Activated naive CD8-positive, alpha-beta T cell treated with anti-CD3 and anti-CD28 coated beads, Interleukin-2, amount 10 ng/mL, durations not matched to agents 7 days and 5 days (primary cell): ENCODE measurements at places on chromosomes 6 and 20. TPM values are rescaled to one million over a fixed set of nuclear protein-coding genes. Genes with fewer than 3 reads are reported as not detected.

- H3K4me1 ChIP-seq = no peaks in the 10 kb centered on the region
- H3K27me3 ChIP-seq = no peaks in the 10 kb centered on the region
- no peak for DNase-seq
- no peak overlapping the region for H3K4me3 ChIP-seq
These were observed 132.6 kb downstream of the TRMT11 start for GRCh38 chr6:126118936-126119335.

Gene RIMS4
- not detected for total RNA-seq

DNA sequence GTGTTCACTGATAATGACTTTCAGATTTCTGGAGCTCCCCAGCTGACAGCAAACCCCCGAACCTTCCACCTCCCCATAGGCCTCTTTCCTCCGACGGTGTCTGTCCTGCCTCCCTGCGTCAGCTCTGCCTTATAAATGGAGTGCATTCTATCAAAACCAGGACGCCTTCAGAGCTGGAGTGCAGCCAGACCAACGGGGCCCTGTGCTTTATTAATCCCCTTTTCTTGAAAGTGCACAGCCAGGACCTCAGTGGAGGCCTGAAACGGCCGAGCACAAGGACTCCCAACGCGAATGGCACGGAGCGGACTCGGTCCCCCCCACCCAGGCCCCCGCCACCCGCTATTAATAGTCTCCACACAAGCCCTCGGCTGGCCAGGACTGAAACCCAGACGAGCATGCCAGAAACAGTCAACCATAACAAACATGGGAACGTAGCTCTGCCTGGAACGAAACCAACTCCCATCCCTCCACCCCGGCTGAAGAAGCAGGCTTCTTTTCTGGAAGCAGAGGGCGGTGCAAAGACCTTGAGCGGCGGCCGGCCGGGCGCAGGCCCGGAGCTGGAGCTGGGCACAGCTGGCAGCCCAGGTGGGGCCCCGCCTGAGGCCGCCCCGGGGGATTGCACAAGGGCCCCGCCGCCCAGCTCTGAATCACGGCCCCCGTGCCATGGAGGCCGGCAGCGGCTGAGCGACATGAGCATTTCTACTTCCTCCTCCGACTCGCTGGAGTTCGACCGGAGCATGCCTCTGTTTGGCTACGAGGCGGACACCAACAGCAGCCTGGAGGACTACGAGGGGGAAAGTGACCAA is 42.3 kb upstream of the NAA20 start:
- H3K27me3 ChIP-seq = peaks cover 5% of the 10 kb centered on the region
- peaks cover 2% of the 10 kb centered on the region for H3K4me1 ChIP-seq
- DNase-seq = no peak
- no peak overlapping the region for H3K27ac ChIP-seq

GRCh38 chr6:8149350-8149749 is 47.0 kb upstream of the EEF1E1 start:
- no peak overlapping the region for H3K4me3 ChIP-seq
- H3K36me3 ChIP-seq = no peaks in the 10 kb centered on the region
- no peak overlapping the region for H3K27ac ChIP-seq
- DNase-seq = no peak
- H3K27me3 ChIP-seq = no peaks in the 10 kb centered on the region
- no peaks in the 10 kb centered on the region for H3K4me1 ChIP-seq

DNA sequence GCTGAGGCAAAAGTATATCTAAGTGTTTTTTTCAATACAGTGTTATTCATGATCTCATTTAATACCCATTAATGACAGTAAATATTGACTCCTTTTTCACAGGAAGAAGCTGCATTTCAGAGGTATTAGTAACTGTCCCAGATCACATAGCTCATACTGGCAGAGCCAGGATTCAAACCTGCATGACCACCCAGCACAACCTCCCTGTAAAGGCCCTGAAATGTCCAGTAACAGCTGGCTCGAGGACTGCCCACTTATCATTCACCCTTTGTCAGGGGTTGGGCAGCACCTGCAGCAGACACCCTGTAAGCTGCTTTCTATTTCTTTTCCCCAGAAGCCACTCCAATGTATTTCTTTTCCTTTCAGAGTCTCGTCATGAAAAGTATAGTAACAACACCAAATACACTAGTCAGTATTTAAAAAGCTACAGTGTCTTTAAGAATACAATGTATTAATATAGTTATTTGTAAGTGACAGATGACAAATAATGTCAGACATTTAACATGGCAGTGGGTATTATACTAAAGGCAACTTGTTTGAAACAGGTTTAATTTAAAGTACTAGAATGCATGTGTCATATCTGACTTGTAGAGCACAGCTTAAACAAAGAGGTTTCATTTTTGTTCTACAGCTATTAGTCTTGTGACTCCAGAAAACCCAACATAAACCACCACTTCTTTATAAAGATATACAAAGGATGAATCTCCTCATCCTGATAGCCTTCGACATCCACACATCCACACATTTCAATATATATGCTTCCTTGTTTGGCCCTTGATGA is 841.6 kb upstream of the GJE1 start:
- no peak overlapping the region for H3K27ac ChIP-seq
- no peaks in the 10 kb centered on the region for H3K4me1 ChIP-seq
- no peak for DNase-seq
- no peak overlapping the region for H3K4me3 ChIP-seq

- DNase-seq = no peak
- H3K4me3 ChIP-seq = no peak overlapping the region
- H3K27me3 ChIP-seq = no peaks in the 10 kb centered on the region
- H3K27ac ChIP-seq = no peak overlapping the region
- H3K4me1 ChIP-seq = peaks cover 4% of the 10 kb centered on the region
These were observed 9.0 kb downstream of the GMEB2 start for GRCh38 chr20:63617876-63618265.

Gene DST
- total RNA-seq = 0.54 TPM

DNA sequence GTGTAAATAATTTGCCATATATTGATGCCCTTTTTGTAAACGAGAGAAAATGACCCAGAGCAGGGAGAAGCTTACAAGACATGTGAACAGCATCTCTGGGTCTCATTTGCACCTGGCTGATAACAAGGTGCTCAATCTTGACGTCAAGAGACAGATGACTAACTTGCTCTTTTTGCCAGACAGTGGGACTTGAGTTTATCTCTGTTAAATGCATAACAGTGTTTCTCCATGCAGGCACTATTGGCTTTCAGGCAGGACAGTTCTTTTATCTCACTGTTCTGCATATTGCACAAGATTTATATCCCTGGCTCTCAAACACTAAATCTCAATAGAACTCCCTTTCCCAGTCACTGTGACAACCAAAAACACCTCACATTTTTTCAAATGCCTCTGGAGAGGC is 56.4 kb downstream of the RFX6 start:
- DNase-seq = no peak
- H3K36me3 ChIP-seq = no peaks in the 10 kb centered on the region
- H3K27me3 ChIP-seq = no peaks in the 10 kb centered on the region
- H3K4me3 ChIP-seq = no peak overlapping the region
- no peaks in the 10 kb centered on the region for H3K4me1 ChIP-seq

DNA sequence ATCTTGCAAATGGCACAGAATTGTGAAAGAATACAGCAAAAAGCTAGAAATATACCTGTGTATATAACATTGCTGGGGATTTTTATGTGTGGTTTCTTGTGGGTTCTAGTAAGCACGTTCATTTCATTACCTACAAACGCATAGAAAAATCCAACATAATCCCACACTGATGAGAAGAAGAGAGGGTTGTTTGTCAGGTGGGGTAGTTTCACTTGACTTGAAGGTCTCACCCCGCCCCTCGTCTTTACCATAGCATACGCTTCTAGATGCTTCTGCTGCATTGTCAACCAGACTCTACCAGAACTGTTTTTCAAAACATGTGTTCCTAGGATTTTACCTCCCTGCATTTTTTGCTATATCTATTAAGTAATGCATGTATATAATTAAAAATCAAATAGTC is 284.1 kb upstream of the TAB2 start:
- H3K4me1 ChIP-seq = peaks cover 52% of the 10 kb centered on the region
- H3K27ac ChIP-seq = peak overlapping the region; percentile 34
- peaks cover 2% of the 10 kb centered on the region for H3K27me3 ChIP-seq
- H3K4me3 ChIP-seq = no peak overlapping the region
- no peak for DNase-seq
- H3K36me3 ChIP-seq = peaks cover 3% of the 10 kb centered on the region

DNA sequence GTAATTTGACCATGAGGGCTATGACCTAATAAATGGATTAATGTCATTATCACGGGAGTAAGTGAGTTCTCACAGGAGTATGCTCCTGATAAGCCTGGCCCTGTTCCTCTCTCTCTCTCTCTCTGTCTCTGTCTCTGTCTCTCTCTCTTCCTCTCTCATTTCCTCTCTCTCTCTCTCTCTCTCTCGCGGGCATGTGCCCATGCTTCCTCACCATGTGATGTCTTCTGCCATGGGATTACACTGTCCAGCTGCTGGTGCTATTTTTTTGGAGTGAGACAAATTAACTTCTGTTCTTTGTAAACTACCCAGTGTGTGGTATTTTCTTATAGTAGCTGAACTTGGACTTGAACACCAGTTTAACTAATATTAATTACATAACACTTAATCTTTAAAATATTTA is 374.3 kb upstream of the GJE1 start:
- H3K4me3 ChIP-seq = no peak overlapping the region
- no peaks in the 10 kb centered on the region for H3K4me1 ChIP-seq
- DNase-seq = no peak
- no peak overlapping the region for H3K27ac ChIP-seq
- H3K36me3 ChIP-seq = peaks cover 2% of the 10 kb centered on the region
- H3K27me3 ChIP-seq = no peaks in the 10 kb centered on the region

DNA sequence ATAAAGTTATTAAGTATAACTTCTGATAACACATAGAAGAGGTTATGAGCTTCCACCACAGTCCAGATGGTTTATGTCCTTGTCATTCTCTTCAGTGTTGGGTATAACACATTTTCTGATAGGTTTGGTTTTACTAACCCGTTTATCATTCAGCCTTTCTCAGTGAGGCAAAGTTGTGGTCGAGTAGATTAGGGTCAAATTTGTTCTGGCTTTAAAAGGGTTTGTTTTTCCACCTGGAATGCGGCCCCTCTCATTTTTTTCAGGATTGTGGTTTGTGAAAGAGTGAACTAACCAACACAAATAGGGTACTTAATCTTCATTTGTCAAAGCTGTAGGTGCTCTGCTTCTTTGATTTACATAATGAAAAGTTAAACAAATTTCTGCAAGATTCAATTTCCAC is 204.2 kb upstream of the ASCC3 start:
- no peak for DNase-seq
- H3K27me3 ChIP-seq = peaks cover 3% of the 10 kb centered on the region
- no peak overlapping the region for H3K4me3 ChIP-seq
- no peaks in the 10 kb centered on the region for H3K4me1 ChIP-seq
- no peaks in the 10 kb centered on the region for H3K36me3 ChIP-seq

GRCh38 chr6:259316-259715 is 33.0 kb upstream of the DUSP22 start:
- H3K4me1 ChIP-seq = peaks cover 34% of the 10 kb centered on the region
- DNase-seq = no peak
- H3K27ac ChIP-seq = peak overlapping the region; percentile 90
- no peaks in the 10 kb centered on the region for H3K27me3 ChIP-seq
- no peaks in the 10 kb centered on the region for H3K36me3 ChIP-seq

DNA sequence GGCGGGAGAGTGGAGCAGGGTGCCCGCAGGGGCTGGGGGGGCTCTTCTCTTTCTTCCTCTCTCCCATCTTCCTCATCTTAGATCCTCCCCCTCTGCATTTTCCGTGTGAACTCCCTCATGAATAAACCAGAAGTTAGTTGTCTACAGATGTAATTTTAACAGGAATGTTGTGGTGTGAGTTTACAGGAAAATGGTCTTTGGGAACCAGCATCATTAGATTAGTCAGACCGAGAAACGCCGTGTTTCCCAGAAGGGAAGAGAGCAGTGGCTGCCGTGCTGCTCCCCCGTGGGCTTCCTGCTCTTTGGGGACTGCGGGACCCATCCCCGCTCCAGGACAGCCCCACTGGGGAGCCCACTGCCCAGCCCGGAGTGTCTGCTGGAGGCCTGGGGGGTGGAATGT is 3.4 kb downstream of the MYT1 start:
- peaks cover 20% of the 10 kb centered on the region for H3K27me3 ChIP-seq
- no peak for DNase-seq

- no peak overlapping the region for H3K4me3 ChIP-seq
- H3K27me3 ChIP-seq = no peaks in the 10 kb centered on the region
- H3K36me3 ChIP-seq = no peaks in the 10 kb centered on the region
- no peak overlapping the region for H3K27ac ChIP-seq
These were observed 534.8 kb downstream of the BMP2 start for GRCh38 chr20:7302250-7302649.

Gene HCK
- total RNA-seq = 0.61 TPM

GRCh38 chr6:3876101-3876500 is 26.9 kb downstream of the FAM50B start:
- H3K27me3 ChIP-seq = peaks cover 15% of the 10 kb centered on the region
- H3K27ac ChIP-seq = no peak overlapping the region
- H3K4me1 ChIP-seq = no peaks in the 10 kb centered on the region
- H3K4me3 ChIP-seq = no peak overlapping the region
- DNase-seq = no peak
